ENCODE measurements at places on chromosomes 11 and 22.

- peak; percentile 65 for DNase-seq
Measured at GRCh38 chr22:47837703-47838102, 1075.3 kb downstream of the TBC1D22A start.

GRCh38 chr11:124079631-124080326 lies 35.5 kb upstream of the VWA5A start:
- no peak for DNase-seq

- DNase-seq = no peak
Measured at GRCh38 chr11:57231539-57232253, 5.4 kb downstream of the APLNR start.

GRCh38 chr11:8691601-8692000 lies 9.0 kb downstream of the RPL27A start:
- DNase-seq = no peak

DNA sequence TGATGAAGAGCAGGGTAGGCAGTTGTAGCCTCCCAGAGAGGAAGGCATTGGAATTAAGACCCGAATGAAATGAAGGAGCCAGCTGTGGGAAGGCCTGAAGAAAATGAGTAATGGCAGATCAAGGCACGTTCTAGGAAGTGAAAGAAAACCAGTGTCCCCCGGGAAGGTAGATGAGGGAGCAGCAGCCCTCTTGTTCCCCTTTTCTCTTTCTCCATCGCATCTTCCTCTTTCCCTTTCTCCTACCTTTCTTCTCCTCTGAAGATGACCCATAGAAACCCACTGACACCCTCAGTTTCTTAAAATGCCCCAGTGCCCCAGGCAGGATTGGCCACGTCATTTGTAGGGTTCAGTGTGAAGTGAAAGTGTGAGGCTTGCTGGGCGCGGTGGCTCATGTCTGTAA lies 172.6 kb upstream of the SEZ6L start:
- no peak for DNase-seq

GRCh38 chr11:2388431-2389376 lies 11.6 kb downstream of the CD81 start:
- DNase-seq = peak; percentile 46

GRCh38 chr11:19882356-19882755 lies 169.7 kb downstream of the NAV2 start:
- no peak for DNase-seq

DNA sequence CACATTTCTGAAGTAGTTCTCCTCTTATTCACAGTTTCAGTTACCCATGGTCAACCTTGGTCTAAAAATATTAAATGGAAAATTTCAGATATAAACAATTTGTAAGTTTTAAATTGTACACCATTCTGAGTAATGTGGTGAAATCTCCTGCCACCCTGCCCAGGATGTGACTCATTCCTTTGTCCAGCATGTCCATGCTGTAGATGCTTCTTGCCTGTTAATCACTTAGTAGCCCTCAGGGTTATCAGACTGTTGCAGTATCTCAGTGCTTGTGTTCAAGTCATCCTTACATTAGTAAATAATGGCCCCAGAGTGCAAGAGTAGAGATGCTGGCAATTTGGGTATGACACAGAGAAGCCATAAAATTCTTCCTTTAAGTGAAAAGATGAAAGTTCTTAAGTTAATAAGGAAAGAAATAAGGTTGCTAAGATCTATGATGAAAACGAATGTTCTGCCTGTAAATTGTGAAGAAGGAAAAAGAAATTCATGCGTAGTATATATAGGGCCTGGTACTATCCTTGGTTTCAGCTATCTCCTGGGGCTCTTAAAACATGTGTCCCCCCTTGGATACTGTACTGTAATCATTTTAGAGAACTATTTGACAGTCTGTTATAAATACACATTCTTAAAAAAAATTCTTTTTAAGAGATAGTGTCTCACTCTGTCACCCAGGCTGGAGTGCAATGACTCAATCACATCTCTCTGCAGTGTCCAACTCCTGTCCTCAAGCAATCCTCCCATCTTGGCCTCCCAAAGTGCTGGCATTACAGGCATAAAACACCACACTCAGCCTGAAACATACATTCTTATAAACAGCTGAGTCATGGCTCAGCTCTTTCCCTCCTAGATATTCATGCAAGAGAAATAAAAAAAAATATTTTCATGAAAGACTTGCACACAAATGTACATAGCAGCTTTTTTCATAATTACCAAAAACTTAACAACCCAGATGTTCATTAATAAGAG lies 31.3 kb downstream of the MTNR1B start:
- no peak for DNase-seq

GRCh38 chr11:134663506-134664313 lies 251.7 kb upstream of the B3GAT1 start:
- no peak for DNase-seq

- DNase-seq = no peak
Measured at GRCh38 chr11:127242676-127243075, 242.1 kb upstream of the KIRREL3 start.

- DNase-seq = no peak
Measured at GRCh38 chr11:62333768-62334167, 3.5 kb upstream of the ASRGL1 start.
